Placental pericyte (primary cell): ENCODE measurements at places on chromosomes 4 and X. TPM values are rescaled to one million over a fixed set of nuclear protein-coding genes. Genes with fewer than 3 reads are reported as not detected.

The BEND2 gene
- not detected in 2 replicates for total RNA-seq

The MAGEA8 gene
- total RNA-seq, result not detected in 2 replicates

The TCEAL5 gene
- total RNA-seq, result not detected in 2 replicates

The ETDB gene
- not detected in 2 replicates for total RNA-seq
